ENCODE measurements at places on chromosomes 1 and 21. TPM values are rescaled to one million over a fixed set of nuclear protein-coding genes. Genes with fewer than 3 reads are reported as not detected.

Gene SYT14
- 0.15 TPM for total RNA-seq

DNA sequence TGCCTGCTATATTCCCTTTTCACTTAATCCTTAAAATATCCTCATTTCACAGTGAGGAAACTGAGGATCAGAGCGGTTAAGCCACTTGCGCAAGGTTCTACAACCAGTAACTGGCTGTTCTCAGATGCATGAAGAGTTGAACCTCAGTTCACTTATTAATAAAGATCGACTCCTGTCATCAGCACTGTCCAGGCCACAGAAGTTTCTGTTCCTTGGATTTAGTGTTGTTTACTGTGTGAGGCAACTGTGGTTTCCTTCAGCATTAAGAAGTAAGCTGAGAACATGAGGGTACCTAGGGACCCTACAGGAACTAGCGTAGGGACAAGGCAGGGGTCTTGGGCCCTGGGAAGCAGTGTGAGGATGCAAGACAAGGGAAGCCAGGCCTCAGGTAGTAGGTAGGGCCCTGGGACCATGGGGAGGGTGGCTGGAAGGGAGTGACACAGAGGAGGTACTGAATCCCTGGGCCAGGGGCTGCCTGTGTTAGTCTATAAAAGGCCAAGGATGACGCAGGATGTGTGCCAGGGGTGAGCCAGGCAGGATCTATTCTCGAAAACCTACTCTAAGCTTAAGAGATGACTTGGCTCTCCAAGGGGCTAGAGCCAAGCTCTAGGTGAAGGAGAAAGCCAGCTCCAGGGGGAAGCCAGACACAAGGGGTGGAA is 181.2 kb upstream of the CSF3R start:
- no peak for DNase-seq

Gene WDR64
- not detected for total RNA-seq

DNA sequence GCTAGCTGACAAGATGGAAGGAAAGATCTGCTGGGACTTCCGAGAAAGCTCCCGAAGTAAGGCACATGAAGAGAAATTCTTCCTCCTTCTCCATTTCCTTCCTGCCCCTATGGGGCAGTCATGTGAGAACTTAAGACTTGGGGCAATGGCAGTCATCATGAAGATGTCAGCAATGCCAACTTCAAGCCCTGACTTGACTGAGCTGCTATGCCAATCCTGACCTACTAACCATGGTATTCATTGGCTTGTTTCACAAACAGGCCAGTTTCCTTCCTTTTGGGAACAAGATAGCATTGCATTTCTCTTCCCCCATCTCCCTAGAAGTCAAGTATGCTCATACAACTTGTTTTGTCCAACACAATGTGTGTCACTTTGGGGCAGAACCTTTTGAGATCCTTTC is 25.5 kb downstream of the GRIK1 start:
- DNase-seq: no peak

DNA sequence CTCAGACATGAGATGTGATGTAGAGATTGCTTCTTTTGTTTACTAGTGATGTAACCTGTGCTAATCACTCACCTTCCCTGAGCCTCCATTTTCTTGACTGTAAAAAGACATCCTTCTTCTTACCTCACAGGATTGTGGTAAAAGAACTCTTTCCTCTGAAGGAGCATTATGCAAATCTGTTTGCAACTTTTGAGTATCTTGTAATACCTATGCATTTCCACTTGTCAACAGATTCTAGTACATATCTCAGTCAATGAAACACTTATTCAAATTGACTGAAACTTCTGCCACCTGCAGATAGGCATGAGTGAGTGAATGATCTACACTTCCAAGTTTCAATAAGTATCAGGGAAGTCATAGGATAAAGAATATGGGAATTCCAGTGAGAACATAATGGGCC is 174.7 kb downstream of the HHIPL2 start:
- DNase-seq: no peak

GRCh38 chr1:40232444-40232843 is 15.3 kb upstream of the TMCO2 start:
- no peak for DNase-seq

Gene SYPL2
- not detected for total RNA-seq

DNA sequence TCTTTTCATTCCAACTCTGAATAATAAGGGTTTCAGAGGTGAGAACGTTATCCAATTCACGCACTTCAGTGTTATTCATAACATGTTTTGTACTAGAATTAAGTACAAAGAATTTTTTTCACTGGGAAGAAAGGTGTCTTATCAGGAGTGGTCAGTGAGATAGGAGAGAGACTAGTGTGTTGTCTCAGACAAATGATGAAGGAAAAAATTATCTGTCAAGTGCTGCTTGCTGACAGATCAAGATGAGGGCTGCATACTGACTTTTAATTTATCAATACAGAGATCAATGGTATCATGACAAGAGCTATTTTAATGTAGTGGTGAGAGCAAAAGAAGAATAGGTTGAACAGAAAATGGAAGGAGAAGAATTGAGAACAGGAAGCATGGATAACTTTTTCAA is 402.4 kb downstream of the KCNT2 start:
- DNase-seq: no peak

Gene MAP3K7CL
- total RNA-seq: 41.5 TPM

Gene VTCN1
- total RNA-seq: not detected

- peak; percentile 73 for DNase-seq
Measured at GRCh38 chr1:89723863-89724262, 90.9 kb downstream of the LRRC8C start.

Measured in MG63 (cell line).